AG10803 (cell line): ENCODE measurements at places on chromosomes 7 and 10.

DNA sequence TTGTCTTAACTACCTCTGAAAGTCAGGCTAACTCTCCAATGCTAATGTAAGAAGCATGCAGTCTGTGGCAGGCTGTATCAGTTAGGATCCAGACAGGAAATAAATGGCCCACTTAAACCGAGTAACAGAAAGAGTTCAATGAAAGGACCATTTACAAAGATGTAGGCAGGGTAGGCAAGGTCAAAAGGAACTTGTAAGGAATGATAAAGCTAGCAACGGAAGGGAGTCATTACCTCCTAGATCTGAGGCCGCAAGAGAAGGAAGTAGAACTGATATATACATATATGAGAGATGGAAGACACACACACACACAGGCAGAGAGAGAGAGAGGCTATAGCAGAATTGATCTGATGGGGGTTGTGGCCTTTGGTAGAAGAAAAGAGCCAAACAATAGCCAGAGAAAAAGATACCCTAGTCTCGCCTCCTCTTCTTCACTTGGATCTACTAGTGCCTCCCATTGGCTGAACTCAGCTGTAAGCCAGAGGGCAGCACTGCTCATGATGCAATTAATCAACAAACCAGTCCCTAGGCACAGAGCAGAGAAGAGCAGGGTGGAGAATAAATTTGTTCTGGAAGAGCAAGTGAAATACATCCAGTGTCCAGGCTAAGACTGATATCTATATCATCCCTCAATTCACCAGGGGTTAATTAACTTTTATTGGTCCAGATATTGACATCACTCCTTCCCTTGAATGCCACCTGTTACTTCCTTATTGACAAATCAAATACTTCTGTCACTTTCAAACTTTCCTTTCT lies 91.2 kb downstream of the LSMEM1 start:
- no peak for DNase-seq

DNA sequence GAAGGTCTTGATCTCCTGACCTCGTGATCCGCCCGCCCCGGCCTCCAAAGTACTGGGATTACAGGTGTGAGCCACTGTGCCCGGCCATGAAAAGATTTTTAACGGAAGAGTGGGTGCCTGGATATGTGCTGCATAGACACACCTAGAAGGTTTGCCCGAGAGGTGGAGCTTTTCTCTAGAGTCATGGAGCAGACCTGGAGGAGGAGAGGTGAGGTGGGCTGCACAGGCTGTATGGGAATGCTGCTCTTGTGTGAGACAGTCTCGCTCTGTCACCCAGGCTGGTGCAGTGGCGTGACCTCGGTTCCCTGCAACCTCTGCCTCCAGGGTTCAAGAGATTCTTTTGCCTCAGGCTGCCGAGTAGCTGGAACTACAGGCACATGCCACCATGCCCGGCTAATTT lies 103.3 kb downstream of the ACTR3B start:
- DNase-seq = no peak

DNA sequence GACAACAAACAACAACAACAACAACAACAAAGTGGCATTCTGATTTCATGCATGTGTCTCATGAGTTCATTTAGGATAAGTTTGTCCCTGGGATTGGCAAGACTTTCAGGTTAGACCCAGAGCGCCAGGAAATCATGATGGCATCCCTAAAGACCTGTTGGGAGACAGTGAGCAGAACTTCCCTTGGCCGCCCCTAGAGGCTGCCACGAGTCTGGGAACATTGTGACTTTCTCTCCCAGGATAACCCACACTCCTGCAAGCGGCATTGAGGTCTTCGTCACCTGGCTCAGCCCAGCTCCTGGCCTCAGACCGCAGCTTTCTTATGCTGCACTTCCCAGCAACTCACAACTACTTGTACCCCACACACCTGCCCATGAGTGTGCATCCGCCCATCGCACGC lies 80.5 kb upstream of the RNF32 start:
- DNase-seq = no peak

DNA sequence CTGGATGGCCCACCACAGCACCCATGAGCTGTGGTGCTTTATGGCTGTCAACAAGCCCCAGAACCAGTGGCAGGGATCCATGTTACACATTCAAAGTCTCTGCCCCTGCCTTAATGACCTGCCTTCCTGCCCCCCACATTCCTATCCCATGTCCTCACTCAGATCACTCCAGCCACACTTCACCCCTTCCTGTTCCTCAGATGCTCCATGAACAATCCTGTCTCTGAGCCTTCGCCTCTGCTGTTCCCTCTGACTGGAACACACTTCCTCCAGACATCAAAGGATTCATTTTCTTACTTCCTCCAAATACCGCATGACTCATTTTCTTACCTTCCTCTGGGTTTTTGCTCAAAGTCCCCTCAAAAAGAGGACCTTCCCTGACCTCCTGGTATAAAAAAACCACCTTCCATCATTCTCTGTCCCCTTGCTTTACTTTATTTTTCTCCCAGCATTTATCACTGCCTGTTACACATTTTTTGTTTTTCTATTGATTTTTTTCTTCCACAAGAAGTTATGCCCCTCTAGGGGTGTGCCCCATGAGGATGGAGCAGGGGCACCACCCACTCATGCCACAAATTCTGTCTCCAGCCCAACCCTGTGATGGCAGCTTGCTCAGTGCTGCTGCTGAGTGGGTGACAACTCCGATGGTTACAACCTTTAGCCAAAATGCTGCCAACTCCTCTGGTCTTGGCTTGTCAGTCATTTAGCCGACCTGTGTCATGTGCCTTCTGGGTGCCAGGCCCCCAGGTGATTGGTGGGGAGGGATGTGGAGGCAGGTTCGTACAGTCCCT lies 18.2 kb downstream of the COL13A1 start:
- peak; percentile 56 for DNase-seq

GRCh38 chr7:5452937-5453540 lies 29.4 kb upstream of the TNRC18 start:
- DNase-seq = peak; percentile 77

DNA sequence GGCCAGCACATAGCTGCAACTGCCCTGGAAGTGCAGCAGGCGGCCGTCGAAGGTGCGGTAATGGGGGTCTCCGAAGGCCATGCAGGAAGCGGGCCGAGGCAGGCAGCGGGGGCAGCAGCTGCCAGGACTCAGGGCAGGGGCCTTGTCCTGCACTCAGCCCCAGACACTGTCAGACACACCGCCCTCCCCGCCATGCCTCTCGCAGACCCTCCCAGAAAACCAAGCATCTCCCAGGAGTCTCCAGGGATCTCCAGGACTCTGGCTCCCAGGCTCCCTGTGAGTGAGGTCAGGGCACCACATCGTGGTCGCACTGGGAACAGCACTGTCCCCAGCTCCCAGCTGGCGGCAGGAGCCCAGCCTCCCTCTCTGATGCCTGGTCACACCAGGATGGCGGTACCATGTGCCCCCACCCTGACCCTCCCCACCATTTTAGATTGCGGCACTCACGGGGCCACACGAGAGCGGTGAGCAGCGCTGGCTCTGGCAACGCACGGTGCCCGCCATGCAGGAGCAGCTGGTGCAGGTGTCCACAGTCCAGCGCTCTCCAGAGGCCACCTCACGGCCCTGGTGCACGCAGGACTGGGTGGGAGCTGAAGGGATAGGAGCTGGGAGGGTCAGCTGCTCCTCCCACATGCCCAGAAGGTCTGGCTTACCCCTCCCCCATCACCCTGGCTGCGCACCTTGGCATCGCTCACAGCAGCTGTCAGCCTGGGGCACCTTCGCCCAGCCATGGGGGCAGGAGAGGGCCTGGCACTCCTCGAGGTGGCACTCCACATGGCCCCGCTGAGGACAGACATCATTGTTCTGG lies 17.5 kb downstream of the ATP6V1F start:
- peak; percentile 58 for DNase-seq

GRCh38 chr7:28999895-29000716 lies 42.0 kb upstream of the TRIL start:
- DNase-seq = no peak

DNA sequence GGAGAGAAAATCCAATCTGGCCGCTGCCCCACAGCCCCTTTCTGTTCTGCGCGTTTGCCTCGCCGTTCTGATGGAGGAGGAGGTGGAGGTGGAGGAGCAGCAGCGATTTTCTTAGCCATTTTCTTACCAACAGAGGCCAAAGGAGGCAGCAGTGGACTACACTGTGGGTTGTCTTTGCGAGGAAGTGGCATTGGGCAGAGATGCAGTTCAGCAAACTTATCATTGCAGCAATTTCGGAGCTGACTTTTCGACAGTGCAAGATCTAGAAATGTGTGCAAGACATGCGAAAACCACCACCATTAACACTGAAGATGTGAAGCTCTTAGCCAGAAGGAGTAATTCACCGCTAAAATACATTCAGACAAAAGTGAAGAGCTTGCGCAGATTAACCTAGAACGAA lies 1.9 kb upstream of the ARL4A start:
- peak; percentile 64 for DNase-seq

- DNase-seq = no peak
Measured at GRCh38 chr10:68572151-68572550, 12.0 kb downstream of the TET1 start.

- DNase-seq = peak; percentile 4
Measured at GRCh38 chr10:100847440-100847839, 65.3 kb upstream of the SLF2 start.

DNA sequence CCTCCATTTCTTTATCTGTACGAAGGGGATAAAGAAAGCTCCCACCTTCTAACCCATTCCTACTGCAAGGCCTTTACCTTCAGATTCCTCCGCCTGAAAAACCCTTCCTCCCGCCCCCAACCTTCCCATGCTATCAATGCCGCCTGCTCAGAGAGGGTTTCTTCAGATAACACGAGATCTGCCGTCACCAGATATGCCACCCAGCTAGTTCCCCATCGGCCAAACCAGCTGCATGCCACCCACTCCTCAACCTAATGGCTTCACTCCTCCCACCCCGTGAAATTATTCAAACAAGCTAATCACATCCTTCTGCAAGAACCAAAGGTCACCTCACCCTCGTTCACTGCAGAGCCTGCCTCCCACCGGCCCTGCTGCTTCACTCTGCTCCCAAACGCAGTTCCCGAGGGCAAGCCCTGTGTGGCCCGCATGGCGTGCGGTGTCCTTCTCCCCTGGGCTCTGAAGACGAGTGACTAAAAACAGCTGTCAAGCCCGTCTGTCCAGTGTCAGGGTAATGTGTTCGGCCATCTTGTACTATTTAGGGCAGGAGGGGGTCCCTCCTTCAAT lies 46.8 kb upstream of the TMEM213 start:
- DNase-seq = no peak

DNA sequence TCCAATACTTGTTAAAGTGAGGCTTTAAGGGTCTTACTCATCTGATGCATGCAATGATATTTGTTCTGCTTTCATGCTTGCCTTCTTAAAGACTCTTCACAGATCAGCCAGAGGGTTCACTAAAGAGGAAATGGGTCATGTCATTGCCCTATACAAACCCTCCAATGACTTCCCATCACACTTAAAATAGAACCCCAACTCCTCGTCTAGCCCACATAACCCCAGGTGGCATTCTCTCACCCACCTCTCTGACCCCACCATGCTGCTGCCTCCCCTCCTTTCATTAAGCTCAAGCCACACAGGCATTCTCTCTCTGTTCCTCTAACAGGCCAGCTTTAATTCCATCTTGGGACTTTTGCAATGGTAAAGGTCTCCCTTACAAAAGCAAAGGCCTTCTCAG lies 253.6 kb downstream of the GRID1 start:
- DNase-seq = no peak

DNA sequence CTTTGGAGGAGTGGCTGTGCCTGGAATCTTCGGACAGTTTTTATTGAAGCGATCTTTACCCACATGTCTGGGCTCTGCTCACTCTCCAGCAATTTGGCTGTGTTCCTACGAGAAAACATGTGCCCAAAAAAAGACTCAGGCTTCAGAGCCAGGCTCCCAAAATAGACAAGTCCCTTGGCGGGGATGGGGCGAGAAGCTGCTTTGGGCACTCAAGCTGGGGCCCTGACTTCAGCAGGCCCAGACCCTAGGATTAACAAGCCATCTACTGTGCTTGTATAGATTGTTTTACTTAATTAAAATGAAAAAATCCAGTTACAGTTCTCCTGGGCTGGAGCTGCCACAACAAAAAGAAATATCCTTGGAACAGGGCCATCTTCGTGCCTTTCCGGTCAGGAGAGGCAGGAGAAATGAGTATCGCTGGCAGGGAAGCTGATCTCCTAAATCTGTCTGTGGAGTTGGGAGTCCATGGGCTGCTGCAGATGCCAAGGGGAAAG lies 51.4 kb upstream of the PDCD4 start:
- peak; percentile 67 for DNase-seq

GRCh38 chr10:29345910-29346209 lies 57.0 kb downstream of the LYZL1 start:
- DNase-seq = no peak

- no peak for DNase-seq
Measured at GRCh38 chr7:121278120-121279021, 50.4 kb upstream of the WNT16 start.

DNA sequence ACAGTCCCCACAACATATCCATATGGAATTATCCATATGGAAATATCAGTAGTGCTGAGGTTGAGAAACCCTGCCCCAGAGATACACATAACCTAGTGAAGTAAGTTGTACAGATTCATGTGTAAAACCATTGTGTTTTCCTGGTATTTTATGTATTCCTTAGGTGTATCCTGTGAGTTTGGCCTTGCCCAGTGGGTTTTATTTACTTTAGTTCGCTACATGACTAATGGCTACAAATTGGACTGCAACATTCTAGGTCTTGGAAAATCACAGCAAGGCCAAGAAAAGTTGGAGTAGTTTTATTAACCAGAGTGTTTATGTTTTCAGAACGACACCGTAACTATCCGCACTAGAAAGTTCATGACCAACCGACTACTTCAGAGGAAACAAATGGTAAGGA lies 1.4 kb downstream of the RPS24 start:
- no peak for DNase-seq

- no peak for DNase-seq
Measured at GRCh38 chr10:49742683-49743463, 19.2 kb downstream of the OGDHL start.

- DNase-seq = no peak
Measured at GRCh38 chr10:59748834-59749233, 4.4 kb downstream of the MRLN start.

DNA sequence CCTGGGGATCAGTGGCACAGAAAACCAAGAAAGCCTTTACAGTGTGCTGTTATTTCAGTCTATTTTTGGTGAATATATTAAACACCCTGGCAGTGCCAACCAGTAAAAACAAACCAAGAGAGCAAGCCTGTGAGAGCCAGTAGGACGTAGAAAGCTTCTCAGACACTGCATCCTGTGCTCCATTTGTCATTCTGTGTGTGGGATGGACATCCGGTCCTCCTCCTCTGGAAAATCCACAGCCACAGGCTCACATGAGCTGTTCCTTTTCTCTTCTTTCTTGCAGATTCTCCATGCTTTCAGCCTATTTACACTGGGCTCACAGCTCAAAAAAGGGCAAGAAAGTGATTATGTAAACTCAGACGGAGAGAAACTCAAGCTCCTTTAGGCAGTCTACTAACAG lies 119.7 kb upstream of the YAE1 start:
- DNase-seq = no peak

- DNase-seq = no peak
Measured at GRCh38 chr7:17436126-17436525, 137.7 kb downstream of the AHR start.

GRCh38 chr7:69186974-69187373 lies 411.3 kb upstream of the AUTS2 start:
- DNase-seq = no peak

GRCh38 chr7:127888825-127889224 lies 142.4 kb downstream of the LRRC4 start:
- DNase-seq = no peak
